ENCODE measurements at places on chromosomes 11 and 22.

DNA sequence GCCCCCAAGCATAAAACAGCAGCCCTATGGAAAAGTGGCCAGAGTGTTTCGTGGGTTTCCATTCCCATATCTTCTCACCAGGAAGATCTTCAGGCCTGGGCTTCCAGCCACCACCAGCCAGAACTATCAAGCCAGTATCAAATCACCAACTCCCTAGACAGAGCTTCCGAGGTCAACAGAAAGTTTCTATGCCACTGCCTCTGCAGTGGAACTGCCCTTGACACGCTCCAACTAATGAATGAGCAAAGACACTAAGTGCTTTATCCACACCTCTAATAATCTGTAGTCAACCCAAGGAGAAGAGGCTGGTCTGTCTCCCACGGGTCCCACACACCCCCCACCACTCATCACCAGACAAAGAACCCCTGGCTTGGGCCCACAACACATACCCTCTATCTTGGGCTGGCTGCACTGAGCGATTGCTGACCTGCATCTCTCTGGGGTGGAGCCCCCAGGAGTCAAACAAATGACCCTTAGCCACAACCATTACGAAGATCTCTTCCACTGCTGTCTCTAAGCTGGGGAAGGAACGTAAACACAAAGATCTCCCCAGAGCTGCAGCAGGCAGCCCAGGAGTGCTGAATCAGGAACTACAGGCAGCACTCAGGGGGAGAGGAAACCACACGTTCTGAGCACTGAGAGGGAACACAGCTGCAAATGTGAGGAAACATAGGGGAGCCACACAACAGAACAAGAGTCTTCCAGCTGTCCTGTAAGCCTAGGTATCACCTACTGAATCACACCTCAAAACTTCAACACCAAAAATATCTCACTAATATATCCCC lies 9.7 kb downstream of the OR5AN1 start:
- DNase-seq: no peak

- no peak for DNase-seq
Measured at GRCh38 chr22:32557444-32557843, 82.8 kb downstream of the FBXO7 start.

DNA sequence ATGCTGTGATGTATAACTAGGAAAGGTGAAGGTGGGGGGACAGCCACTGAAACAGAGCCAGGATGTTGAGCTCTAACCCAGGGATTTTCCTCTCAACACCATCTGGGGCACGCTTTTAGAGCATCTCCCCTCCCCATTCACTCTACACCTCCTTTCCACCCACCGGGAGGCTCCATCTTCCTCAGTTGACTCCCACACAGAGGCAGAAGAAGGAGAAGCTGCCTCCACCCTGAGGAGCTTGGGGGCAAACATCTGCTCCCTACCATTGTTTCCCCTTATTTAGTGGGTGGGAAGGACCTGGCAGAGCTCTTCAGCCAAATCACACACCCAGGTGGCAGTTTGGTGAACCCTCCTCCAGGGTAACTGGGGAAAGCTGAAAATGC lies 50.0 kb upstream of the ADA2 start:
- no peak for DNase-seq

- DNase-seq: no peak
Measured at GRCh38 chr11:70677232-70677916, 279.0 kb downstream of the CTTN start.

DNA sequence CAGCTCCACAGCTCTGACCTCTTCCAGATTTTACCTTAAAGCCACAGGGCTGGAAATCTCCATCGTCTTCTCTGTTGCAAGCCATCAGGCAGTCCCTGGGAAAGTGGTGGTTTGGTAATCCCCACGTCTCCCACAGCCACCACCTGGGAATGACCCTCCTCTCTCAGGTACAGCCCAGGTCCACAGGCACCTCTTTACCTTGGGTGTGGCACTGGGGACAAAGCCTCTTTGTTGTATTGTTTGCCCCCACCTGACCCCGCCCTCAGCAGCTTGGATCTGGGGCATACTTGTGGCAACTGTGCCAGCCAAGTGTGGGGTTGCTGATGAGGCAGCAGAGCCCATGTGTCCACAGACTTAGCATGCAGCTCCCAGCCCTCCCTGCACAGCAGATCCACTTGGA lies 77.6 kb downstream of the LRRC32 start:
- DNase-seq: no peak

DNA sequence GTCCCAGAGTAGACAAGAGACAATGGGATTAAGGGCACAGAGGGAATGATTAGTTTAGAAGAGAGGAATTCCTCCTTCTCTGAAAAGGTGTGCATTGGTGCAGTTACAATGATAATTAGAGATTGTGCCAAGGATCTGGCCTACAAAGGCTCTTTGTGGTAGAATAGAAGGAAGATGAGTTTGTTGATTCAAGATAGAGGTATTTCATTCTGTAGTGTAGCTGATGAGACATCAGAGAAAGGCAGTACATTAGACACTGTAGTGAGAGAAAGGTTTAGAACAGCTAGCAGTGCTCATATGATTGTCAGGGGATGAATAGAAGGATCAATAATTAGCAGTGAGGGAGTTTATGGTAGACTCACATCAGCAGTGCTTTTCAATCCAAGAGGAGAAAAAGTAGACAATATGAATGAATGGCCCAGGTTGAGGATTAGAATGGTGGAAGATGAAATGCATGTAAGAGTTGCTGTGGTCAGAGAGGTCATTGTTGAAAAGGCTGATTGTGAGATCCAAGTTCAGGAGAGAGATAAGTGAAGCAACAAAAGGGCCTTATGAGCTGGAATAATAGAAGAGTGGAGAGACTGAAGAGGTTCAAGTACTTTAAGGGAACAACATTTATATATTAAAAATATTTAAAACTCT lies 28.9 kb downstream of the SIK2 start:
- DNase-seq: no peak

- DNase-seq: no peak
Measured at GRCh38 chr11:3201112-3201581, 17.5 kb downstream of the MRGPRG start.

- DNase-seq: no peak
Measured at GRCh38 chr22:44616882-44617655, 84.9 kb upstream of the PRR5 start.

GRCh38 chr11:29483831-29484230 lies 533.0 kb downstream of the KCNA4 start:
- no peak for DNase-seq

GRCh38 chr11:116853461-116854073 lies 16.1 kb upstream of the APOA1 start:
- peak; percentile 49 for DNase-seq
